Muscle of arm (tissue), 14 donors: ENCODE measurements at places on chromosomes 7 and 10. TPM values are rescaled to one million over a fixed set of nuclear protein-coding genes. Genes with fewer than 3 reads are reported as not detected.
A peak's percentile ranks its signal among the peaks of the same experiment; 100 is the strongest.

- no peak for DNase-seq
These were observed 620.9 kb downstream of the ZWINT start for GRCh38 chr10:55740110-55740509.

DNA sequence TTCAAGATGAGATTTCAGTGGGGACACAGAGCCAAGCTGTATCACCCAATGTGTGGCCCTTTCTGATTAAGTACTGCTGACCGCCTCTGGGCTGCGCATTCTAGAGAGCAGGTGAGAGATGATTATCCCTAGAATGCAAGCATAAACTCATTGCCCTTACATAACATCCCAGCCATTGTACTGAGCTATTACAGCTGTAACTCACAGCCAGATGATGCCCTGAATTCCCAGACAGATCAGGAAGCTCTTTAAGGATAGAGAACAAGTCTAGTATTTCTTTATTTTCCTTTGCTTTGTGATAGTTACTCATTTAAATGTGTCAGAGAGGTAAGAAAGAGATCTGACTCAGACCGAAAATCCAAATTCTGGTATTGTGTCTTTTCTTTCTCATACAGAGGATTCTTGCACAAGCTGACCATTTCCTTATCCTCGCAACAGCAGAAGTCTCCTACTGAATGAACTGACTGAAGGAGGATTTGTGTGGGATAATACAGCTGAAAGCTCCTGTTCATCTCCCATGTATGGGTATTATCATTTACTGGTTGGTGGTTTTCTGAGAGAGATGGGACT lies 58.4 kb downstream of the ZNF22 start:
- DNase-seq = no peak

GRCh38 chr7:133376514-133376913 lies 123.6 kb downstream of the EXOC4 start:
- DNase-seq = no peak

DNA sequence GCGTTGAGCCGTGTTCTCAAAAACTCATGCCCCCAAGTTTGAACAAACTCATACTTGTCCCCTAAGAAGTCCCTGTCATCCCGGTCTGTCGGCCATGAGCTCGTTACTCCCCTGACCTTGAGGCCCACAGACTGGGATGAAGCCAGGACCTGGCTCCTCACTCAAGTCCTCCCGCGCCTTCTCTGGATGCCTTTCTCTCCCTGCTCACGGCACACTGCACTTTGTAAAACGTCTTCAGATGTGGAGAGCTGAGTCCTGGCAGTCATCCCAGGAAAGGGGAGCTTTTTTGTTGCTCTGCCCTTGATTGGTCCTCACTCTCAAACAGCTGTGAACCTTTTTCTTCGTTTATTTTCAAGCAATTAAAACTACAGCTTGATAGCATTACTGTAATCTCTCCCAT lies 110.8 kb downstream of the JAZF1 start:
- peak; percentile 91 for DNase-seq

GRCh38 chr10:48399056-48399541 lies 92.6 kb downstream of the MAPK8 start:
- no peak for DNase-seq

GRCh38 chr7:129958643-129959470 lies 6.1 kb upstream of the UBE2H start:
- DNase-seq = no peak

- DNase-seq = peak; percentile 38
These were observed 24.0 kb downstream of the ZPBP start for GRCh38 chr7:50068850-50069551.

GRCh38 chr10:31581741-31582323 lies 262.8 kb downstream of the ZEB1 start:
- no peak for DNase-seq

GRCh38 chr7:141737118-141737835 lies 881 bp upstream of the SSBP1 start:
- no peak for DNase-seq

DNA sequence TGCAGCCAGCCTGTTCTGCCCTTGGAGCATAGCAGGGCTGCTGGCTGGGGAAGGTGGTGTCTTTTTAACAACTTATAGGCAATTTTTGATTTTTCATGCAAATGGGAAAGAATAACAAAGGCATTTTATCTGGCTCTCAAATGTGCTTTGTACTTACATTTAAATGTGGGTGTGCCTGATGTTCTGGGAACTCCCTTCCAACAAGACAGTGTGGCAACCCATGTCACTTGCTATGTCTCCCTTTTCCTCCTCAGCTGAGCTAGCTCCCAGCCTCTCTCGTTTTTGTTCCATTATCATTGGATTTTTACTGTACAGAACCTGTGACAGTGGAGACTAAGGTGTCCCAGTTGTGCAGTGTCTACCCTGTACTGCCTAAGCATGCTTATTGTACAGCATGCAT lies 93.5 kb upstream of the PDCD4 start:
- no peak for DNase-seq

DNA sequence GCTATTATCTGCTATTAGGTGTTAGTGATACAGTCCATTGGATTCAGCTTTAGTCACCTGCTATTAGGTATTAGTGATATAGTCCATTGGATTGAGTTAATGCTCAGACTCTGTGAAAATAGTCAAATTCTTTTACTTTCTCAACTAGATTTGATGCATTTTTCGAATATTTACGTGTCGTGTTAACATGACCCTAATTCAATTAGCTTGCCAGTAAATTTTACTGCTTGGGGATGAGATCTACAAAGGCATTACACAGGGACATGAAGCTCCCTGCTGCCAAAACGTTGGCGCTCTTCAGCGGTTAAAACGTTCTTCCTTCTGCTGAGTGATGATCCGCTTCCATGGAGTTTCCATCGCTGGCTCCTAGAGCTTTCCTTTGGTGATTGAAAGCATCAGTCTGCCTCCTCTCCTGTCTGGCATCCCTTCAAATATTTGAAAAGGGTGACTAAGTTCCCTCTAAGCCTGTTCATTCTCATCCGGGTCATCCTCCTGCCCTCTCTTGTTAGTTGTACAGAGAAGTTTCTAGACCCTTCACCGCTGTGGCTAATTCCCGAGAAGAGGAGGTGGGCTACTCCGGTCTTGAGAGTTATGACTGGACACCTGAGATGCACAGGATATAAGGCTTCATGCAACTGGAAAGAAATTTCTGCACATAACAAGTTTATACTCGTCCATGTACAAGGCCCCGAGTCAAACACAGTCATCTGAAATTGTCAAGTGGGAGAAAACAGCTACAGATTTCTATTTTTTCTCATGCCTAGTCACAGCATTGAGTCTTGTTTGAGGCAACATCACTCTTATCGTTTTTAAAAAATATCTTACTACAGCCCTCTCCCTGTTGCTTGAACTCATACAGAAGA lies 254.0 kb downstream of the KLF6 start:
- DNase-seq = no peak

DNA sequence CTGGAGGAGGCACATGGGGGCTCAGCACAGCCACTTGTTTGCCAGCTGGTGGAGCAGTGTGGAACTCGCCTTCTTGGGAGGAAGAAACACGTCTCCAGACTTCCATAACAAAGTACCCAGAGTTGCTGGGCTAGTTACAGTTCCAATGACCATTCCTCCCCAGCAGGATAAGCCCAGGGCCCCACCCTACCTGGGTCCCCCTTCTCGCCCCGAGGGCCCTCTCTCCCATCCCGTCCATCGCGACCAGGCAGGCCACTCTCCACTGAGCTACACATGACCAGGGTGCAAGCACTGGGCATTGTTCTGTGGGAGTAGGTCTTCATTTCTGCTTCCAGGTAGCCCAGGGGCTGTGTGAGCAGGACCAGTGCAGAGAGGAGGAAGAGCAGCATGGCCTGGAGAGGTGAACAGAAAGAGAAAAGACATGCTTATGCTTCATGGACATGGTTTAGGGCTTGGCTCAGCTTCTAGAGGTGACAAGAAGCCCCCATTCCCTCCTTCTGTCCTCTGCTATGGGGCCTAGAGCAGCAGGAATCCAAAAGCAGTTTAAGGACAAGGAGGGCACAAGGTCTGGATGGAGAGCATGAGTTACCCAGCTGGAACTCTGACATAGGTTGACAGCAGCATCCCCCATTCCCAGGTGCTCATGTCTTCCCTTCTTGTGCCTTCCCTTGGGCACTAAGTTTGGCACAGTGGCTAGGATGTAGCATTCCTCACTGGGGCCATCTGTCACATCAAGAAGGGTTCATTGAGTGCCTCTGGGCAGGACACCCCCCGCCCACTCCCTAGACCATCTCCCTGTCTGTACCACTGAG lies 2.4 kb downstream of the SFTPD start:
- no peak for DNase-seq

- DNase-seq = peak; percentile 67
These were observed 50.5 kb downstream of the PRF1 start for GRCh38 chr10:70551971-70552422.

DNA sequence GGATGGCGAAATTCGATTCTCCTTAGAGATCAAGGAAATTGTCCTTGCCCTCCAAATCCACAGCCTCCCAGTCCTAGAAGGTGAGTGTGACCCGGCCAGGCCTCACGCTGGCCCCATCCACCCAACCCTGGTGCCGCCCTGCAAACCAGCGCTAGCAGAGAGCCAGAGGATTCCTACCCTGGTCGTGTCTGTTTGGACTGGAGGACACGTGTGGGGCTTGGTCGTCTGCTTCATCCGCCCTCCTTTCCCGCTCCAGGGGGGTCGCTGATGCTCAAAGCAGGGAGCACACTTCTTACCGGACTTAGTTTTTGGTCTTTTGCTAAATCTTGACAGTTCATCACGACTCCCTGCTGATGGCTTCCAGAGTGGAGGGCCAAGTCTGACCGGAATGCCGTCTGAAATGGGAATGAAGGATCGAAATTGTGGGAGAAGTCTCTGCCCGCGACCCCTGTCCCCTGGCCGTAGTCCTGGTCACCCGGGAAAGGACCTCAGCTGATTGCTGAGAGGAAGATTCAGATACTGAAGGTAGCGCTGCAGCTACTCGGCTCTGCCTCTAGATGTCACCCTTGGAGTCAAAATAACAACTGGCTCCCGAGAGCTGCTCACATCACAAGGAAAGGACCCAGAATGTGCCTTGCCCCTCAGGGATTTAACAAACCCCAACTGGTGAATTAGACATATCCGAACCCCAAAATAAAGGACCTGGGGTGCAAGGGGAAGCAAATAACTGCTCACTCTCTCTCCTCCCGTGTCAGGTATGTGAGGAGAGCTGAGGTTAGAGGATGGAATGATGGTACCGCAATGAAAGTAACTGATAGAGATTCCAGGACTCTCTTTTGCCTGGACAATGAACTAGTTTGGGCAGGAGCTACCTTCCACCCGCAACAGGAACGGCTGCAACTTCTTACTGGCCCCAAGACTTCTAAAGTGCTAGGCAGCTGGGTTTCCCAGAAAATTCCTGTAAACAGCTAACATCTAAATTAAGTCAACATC lies 23.5 kb upstream of the ORC5 start:
- peak; percentile 43 for DNase-seq

GRCh38 chr7:36148422-36149065 lies 4.5 kb upstream of the EEPD1 start:
- no peak for DNase-seq

DNA sequence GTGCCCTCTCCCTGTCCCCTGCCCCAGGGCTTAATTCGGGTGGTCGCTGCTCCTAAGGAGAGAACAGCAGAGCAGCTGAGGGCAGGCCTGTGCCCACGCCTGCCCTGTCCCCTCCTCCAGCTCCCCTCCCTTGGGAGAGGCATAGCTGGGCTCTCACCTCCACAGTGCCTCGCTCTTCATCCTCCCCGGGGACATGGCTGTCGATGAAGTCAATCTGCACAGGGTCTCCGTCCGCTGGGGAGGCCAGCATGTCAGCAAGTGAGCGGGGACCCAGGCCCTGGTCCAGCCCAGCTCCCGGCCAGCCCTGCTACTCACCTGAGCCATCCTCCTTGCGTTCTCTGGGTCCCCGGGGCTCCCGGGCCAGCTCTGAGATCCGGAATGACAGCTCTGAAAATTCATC lies 3.8 kb upstream of the SAP25 start:
- DNase-seq = no peak

DNA sequence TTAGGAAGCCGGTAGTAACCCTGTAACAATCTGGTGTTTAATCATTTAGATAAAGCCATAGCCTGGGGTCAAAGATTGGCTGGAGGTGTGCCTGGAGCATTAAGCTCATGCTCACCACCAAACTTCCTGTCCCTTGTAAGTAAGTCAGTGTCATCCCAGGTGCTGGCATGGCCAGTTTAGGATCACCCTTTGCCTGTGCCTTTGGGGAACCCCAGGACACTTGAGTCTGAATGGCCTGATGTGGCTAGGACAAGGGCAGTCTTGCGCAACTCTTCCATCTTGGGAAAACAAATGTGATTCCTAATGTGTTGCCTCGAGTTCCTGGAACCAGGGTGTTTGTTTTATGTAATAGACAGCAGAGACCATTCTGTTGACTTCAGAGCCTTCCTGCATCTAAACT lies 154.8 kb downstream of the GRK5 start:
- DNase-seq = no peak

DNA sequence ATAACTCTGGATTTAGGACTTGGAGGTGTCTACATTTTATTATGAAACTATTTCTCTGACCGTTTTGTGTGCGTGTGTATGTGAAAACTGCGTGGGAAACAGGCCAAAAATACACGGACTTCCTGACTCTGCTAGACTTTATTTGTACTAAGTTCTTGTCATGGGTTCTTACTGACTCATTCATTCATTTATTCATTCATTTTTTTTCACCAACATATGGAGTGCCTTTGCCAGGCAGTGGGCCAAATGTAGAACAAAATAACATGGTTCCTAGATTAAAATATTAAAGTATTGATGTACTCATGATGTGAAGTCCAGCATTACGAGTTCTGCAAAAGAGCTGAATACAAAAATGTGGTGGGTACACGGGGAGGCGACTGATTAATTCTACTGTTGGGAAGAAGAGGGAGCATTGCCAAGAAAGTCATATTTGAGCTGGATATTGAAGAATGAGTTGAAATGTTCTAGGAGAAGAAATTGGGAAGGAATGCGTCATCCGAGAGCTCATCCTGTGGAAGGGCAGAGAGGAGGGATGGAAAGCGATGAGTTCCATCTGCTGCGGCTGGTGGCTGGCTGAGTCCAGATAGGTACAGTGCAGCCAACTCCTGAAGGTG lies 24.6 kb downstream of the CACNB2 start:
- DNase-seq = peak; percentile 45

DNA sequence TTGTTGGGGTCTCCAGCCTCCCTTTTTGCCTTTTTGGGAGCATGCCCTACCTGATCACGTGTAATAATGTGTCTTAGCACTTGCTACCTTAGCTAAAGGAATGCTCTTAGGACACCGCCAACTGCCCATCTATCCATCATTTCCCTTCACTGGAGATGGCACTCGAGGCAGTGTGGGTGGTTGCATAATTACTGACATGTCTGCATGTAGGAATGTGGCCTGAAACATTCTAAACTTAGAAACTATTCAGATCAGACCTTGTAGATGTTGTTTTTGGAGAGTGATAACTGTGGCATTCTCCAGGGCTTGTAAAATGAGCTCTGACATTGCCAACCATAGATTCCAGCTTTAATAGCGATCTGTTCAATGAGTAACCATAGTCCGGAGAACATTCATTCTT lies 365.8 kb downstream of the BBS9 start:
- no peak for DNase-seq

Gene TM9SF3
- 149 TPM for polyA plus RNA-seq

Gene HOGA1
- polyA plus RNA-seq = 0.45 TPM

Gene AOC1
- polyA plus RNA-seq = 0.13 TPM

Gene PPP1R3C
- polyA plus RNA-seq = 233 TPM

Gene GRID1
- 3.0 TPM for polyA plus RNA-seq

Gene NRG3
- polyA plus RNA-seq = 0.24 TPM

Gene CFTR
- polyA plus RNA-seq = 1.2 TPM

Gene AKR1C8
- not detected for polyA plus RNA-seq

Gene ZFYVE27
- polyA plus RNA-seq = 10.2 TPM
